ENCODE measurements at places on chromosomes 6 and 20. TPM values are rescaled to one million over a fixed set of nuclear protein-coding genes. Genes with fewer than 3 reads are reported as not detected.

The SLC9A8 gene
- polyA plus RNA-seq, result 5.0 TPM

The CTAGE9 gene
- not detected for polyA plus RNA-seq

The TOX2 gene
- polyA plus RNA-seq, result 2.5 TPM

The PRL gene
- not detected for polyA plus RNA-seq

The NNAT gene
- 175 TPM for polyA plus RNA-seq

The WASF1 gene
- 35.5 TPM for polyA plus RNA-seq

The GSTA2 gene
- polyA plus RNA-seq, result 0.05 TPM

The EDN3 gene
- 0.24 TPM for polyA plus RNA-seq

The NKX2-2 gene
- polyA plus RNA-seq, result not detected

The STMND1 gene
- not detected for polyA plus RNA-seq

The CLVS2 gene
- polyA plus RNA-seq, result 0.20 TPM

The DYNLT2 gene
- 0.48 TPM for polyA plus RNA-seq

The PRKN gene
- 0.19 TPM for polyA plus RNA-seq

The RNF39 gene
- polyA plus RNA-seq, result 2.3 TPM

The WFDC5 gene
- polyA plus RNA-seq, result not detected

The HMGCLL1 gene
- polyA plus RNA-seq, result 0.06 TPM

The ENPP1 gene
- 6.9 TPM for polyA plus RNA-seq

The SLC26A8 gene
- polyA plus RNA-seq, result 0.57 TPM

The TMC2 gene
- polyA plus RNA-seq, result not detected

The BPIFA1 gene
- not detected for polyA plus RNA-seq

The DLK2 gene
- polyA plus RNA-seq, result 1.6 TPM

The PAK5 gene
- 0.49 TPM for polyA plus RNA-seq

The CHRNA4 gene
- polyA plus RNA-seq, result 5.0 TPM

The LY6G6D gene
- 1.8 TPM for polyA plus RNA-seq

The DDRGK1 gene
- polyA plus RNA-seq, result 29.4 TPM

The ZBTB12 gene
- polyA plus RNA-seq, result 32.4 TPM

The CCR6 gene
- 0.27 TPM for polyA plus RNA-seq

The C20orf96 gene
- polyA plus RNA-seq, result 19.3 TPM

The SAPCD1 gene
- polyA plus RNA-seq, result 3.1 TPM

The HNF4A gene
- polyA plus RNA-seq, result 0.03 TPM

The WFDC12 gene
- polyA plus RNA-seq, result not detected

The SNX21 gene
- 15.8 TPM for polyA plus RNA-seq

The LRFN2 gene
- 2.3 TPM for polyA plus RNA-seq

The SYS1 gene
- polyA plus RNA-seq, result 50.8 TPM

The MYB gene
- polyA plus RNA-seq, result 4.0 TPM
